ENCODE measurements at places on chromosomes 6 and 20.
A peak's percentile ranks its signal among the peaks of the same experiment; 100 is the strongest.

DNA sequence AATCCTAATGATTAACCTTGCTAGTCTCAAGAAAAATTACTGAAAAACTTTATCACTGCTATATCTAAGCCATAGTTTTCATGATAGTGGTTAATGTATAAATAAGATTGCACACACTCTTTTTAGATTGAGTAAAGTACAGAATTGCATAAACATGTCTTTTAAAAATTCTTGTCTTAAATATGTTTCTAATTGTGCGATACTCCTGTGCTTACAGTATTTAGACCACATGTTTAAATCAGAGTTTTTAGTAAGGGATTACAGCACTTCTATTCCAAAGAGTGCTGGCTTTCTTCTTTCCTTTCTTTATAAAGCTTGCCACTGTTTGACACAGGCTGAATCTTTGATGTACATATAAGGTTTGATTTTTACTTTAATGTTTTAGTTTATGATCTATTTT, 36.8 kb upstream of the RGS17 start:
- DNase-seq, result no peak

DNA sequence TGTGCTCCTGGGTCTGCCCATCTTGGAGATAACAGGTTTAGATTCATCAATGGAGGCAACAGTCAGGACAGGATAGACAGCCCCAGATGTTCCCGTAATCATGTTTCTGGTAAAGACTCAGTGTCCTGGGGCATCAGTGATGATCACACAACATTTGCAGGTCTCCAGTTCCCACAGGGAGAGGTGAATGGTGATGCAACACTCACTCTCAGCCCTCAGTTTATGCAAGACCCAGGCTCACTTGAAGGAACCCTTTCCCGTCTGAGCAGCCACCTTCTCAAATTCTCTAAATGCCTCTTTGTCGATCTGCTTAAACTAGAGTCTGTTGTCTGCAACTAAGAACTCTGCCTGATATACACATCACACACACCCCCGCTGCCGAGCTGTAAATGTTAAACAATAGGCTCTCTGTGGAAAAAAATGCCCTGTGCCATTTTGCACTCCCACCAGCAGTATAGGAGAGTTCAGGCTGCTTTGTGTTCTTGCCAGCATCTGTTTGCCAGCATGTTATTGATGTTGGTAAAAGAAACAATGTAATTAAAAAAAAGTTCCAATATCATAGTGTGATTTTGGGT, 30.1 kb upstream of the SCP2D1 start:
- DNase-seq, result no peak

DNA sequence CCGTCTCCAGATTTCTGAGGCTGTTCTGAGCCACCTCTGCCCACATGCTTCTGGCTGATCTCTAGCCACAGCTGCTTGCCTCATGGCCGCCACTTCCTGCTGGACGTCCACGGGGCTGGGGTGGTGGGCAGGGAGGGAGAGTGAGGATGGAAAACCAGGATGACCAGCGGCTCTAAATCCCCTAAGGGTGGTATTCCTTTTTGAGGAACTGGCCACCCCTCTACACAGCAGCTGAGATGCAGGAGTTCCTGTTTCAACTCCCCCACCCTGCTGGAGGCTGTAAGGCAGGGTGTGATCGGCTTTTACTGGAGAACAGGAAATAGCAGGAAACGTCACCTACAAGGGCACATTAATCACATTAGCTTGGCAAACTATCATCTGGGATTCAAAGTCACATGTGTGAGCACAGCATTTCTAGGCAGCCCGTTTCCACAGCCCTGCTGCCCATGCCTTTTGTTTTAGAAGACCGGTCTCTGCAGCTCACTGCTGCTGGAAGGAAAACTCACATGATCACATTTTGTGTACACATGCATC, 181.6 kb upstream of the ECI2 start:
- DNase-seq, result peak; percentile 60

DNA sequence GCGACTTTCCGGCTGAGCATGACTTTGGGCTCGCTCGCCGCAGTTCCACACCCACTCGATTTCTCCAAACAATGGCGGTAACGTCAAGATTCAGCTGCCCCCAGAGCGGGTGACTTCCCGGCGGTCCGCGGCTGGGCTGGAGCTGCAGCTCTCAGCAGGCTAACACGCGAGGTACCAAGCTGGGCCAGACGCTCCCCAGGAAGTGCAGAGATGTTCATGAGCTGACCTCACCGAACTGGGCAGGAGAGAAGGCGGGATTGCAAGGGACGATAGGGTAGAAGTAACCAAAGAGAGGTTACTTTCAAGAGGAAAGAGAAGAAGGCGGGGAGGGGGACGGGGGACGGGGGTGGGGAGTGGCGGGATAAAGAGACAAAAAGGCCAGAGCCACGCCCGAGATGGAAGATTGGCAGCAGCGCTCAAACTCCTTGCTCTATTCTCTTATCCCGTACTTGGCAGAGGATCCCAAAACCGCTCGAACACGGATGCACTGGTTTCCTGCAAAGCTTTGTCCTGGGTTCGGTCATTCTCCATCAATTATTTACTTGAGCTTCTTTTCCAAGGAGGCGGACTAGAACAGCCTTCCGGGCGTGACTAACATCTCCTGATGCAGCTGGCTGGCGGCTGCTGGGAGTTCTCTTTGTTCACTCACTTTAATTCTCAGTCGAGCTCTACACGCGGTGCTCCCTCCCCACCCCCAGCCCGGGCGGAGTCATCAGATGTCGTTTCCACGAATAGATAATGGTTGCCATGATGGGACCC, at the start of gene MTCL3:
MTCL3 (minus strand) TSS at position 626 of the 759 bp plus-strand sequence.
- DNase-seq, result peak; percentile 41

DNA sequence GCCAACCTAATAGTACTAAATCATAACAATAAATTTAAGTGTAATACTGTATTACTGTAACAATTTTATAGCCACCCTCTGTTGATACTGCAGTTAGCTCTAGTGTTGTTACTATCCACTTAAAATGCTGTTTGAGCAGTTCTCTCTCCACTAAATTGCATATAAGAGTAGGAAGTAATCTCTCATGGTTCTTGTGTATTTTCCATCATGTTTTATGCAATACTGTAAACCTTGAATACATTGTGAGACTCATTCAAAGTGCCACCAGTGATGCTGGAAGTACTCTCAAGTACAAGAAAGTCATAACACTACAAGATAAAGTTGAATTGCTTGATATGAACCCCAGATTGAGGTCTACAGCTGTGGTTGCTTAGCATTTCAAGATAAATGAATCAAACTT, 65.5 kb downstream of the WASF1 start:
- no peak for DNase-seq

- DNase-seq, result no peak
These were observed 104.5 kb upstream of the ASF1A start for GRCh38 chr6:118789419-118789818.

GRCh38 chr6:26170951-26171841, 84.0 kb downstream of the HFE start:
- no peak for DNase-seq

DNA sequence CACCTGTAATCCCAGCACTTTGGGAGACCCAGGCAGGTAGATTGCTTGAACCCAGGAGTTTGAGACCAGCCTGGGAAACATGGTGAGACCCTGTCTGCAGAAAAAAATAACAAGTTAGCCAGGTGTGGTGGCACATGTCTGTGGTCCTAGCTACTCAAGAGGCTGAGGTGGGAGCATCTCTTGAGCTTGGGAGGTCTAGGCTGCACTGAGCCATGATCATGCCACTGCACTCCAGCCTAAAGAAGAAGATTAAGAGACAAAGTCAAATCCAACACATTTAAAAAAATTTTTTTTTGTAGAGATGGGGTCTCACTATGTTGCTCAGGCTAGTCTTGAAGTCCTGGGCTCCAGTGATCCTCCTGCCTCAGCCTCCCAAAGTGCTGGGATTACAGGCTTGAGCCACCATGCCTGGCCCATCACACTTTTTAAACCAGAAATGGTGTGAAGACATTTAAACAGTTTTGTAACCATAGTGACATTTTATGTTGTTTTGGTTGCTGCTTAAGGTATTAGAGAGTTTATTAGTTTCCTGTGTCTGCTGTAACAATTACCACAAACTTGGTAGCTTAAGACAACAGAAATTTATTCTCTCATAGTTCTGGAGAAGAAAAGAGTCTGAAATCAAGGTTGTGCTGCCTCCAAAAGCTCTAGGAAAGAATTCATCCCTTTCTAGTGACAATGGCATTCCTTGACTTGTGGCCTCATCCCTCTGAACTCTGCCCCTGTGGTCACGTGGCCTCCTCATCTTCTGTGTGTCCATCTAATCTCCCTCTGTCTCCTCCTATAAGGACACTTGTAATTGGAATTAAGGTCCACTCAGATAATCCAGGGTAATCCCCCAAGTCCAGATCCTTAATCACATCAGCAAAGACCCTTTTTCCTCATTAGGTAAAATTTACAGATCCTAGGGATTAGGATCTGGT, 104.6 kb upstream of the TNFAIP3 start:
- DNase-seq, result no peak

- DNase-seq, result peak; percentile 67
These were observed 532 bp upstream of the NKAIN4 start for GRCh38 chr20:63254606-63255384.

- DNase-seq, result peak; percentile 67
These were observed 46.8 kb upstream of the STX16 start for GRCh38 chr20:58604128-58604881.

DNA sequence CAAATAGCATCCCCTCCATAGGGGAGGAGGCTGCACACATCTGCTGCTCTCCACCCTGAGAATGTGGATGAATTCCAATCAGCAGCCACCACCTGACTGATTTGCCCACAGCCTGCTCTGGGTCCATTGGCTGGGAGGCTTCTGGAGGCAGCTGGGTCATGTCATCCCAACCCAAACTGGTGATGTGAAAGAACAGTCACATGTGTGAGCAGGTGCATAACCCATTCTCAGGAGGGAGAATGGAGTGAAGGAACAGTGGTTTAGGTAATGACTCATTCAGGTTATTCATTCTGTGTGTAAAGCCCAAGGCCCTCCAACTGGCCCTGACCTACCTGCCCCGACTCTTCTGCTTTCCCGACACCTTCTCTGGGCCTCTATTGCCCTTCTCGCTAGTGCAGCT, 90.9 kb upstream of the GCM1 start:
- no peak for DNase-seq

GRCh38 chr6:82268301-82268846, 20.8 kb upstream of the IBTK start:
- DNase-seq, result no peak

DNA sequence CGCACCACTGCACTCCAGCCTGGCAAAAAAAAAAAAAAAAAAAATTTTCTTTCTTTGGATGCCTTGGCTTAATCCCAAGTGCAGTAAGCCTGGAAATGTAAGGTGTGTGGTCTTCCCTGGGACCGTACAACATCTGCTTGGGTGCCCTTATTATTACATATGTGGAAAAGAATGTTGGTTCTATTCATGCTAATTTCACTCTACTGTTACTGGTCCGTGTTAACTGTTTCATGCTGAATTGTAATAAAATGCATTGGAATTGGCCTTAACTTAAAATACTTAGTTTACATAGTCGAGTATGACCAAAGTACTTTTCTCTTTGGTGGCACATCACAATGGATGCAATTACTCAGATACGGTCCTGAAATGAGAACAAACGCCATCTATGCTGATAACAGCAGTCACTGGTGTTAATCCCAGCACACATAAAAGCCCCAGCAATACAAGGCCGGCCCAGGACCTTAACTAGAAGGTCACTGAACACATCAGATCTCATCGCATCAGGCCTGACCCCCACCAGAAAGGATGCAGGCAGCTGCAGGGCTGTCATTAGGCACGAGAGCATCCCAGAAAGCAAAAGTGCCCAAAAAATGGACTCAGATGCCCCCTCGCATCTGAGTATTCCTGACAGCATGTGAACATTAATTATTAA, 1.2 kb downstream of the SERPINB6 start:
- no peak for DNase-seq

GRCh38 chr6:129863664-129864063, 2.5 kb upstream of the TMEM244 start:
- DNase-seq, result no peak

DNA sequence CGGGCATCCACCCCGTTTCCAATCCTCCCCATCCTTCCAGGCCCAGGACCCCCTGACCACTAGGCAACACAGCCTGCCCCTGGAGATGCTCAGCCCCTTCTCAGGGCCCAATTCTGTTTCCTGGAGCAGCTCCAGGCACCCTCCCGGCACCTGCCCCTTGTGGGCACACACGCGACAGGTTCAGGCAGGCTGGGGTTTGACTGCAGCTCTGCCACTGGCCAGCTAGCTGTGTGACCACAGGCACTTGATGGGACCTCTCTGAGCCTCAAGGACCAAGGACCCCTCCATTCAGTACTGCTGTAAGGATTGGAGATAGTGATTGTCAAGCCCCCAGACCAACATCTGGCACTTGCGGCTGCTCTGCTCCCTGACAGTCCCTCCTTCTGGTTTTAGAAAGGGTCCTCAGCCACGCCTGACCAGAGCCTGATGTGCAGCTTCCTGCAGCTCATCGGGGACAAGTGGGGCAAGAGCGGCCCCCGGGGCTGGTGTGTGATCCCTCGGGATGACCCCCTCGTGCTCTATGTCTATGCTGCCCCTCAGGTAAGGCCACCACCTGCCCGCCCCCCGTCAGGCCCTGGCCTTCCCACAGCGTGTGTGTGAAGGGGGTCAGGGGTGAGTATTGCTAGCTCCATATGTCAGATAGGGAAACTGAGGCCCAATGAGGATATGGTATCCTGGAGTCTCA, 21.7 kb downstream of the FGD2 start:
- no peak for DNase-seq

DNA sequence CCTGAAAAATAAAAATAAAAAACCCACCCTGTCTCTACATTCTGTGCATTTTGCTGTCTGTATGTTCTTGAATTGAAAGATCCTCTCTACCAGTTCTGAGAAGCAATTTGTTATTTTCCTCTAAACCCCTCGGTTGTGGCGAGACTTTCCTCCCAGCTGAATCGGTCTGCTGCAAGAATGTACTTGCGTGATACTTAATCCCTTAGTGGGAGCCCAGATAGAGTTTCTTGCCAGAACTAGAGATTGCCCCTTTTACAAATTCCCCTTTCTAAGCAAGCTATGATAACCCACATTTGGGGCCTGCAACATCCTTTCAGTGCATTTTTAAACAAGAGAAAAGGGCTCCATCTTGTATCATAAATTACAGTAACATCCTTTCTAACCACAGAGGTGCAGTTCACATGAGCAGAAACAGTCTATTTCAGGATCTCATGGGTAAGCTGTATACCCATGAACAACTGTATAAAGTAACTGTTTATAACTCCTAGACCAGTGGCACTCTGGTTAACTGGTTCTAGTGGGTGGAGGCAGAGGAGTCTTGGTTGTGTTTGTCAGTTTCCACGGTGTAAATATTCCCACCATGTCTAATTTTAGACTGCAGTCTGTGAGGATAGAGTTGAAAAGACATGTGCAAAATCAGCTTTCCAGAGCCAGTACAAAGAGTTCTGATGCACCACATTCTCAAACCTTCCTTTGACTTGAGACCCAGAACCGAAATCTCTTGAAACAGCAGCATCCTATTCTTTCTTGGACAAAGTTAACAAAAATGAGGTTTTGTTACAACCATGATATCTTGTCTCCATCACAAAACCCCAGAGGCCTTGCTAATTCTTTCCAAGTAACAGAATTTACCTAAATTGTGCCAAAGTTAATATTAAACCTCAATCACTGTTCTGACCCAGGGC, 113.1 kb upstream of the ZNF217 start:
- DNase-seq, result no peak

DNA sequence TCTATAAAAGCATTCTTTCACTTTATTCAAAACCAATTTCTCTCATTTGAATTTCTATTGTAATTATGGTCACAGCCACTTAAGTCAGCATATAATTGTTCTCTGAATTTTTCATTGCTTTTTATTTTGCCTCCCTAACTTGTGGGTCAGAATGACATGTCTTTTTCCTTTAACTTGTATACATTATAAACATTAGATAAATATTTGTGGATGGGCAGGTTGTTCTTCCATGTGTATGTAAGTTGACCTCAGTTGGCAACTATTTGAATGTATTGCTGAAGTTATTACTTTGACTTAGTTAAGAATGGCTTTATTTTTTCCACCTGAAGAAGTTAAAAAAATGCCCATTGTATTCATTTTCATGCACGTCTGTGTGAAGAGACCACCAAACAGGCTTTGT, 83.0 kb upstream of the MAP3K7 start:
- DNase-seq, result no peak
